Activated CD4-positive, alpha-beta T cell treated with anti-CD3 and anti-CD28 coated beads for 24 hours (primary cell): ENCODE measurements at places on chromosomes 1 and 21.

DNA sequence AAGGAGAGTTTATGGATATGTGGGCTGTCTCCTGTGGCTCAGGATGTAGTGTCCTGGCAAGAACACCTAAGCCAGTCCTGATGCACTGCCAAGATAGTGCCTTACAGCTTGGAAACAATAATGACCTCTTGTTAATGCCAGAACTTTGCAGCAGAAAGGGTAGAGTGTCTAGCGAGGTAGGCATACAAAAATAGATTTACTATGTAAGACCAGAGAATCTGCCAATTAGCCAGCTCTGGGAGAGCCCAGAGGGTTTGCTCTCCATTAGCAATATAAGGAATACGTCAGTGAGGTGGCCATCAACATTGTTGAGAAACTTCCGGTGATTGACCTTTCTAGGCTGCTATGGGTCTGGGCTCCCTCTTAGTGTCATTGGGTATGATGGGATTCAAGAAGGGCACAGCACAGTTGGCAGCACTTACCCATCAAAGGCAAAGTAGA is 178.5 kb upstream of the GALNT2 start:
- no peak for DNase-seq

GRCh38 chr1:201184307-201185122 is 6.1 kb upstream of the IGFN1 start:
- no peak for DNase-seq

- DNase-seq = no peak
These were observed 169.4 kb downstream of the ACTL8 start for GRCh38 chr1:17924578-17924977.

DNA sequence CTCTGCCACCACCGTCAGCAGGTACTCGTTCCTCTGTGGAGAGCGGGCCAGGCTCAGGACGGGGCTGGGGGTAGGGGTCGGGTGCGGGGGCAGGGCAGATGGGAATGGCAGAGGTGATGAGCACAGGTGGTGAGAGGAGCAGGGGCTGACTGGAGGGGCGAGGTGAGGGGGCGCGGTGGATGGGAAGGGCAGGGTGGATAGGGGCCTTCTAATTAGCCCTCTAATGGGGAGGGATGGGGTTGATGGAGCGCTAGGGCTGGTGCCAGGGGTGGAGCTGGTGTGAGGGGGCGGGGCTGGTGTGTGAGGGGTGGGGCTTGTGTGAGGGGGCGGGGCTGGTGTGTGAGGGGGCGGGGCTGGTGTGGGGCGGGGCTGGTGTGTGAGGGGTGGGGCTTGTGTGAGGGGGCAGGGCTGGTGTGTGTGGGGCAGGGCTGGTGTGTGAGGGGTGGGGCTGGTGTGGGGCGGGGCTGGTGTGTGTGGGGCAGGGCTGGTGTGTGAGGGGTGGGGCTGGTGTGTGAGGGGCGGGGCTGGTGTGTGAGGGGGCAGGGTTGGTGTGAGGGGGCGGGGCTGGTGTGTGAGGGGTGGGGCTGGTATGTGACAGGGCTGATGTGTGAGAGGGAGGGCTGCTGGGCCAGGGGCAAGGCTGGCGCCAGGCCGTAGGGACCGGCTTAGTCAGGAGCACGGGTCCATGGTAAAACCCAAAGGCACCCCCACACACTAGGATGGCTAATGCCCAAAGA is 5.9 kb downstream of the KRTAP10-1 start:
- no peak for DNase-seq

- no peak for DNase-seq
These were observed 169.8 kb downstream of the PRDM16 start for GRCh38 chr1:3238703-3239278.

GRCh38 chr1:192581131-192581927 is 5.8 kb downstream of the RGS1 start:
- no peak for DNase-seq

DNA sequence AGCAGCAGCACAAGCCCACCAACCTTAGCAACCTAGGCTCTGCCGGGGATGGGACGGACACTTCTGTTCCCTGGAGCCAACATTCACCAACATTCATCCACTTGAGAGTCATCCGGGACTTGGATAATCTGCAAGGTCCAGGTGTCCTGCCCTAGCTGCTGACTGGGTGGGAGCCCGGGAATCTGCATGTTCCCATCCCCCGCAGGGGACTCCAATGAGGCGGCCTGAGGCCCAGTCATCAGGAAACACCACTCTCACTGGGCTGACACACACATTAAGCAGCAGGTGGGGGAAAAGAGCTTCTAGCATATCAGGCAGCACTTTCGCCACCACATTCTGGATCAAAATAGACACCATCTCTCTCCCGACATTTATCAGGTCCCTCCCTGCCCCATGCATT is 38.4 kb upstream of the CCSAP start:
- no peak for DNase-seq

DNA sequence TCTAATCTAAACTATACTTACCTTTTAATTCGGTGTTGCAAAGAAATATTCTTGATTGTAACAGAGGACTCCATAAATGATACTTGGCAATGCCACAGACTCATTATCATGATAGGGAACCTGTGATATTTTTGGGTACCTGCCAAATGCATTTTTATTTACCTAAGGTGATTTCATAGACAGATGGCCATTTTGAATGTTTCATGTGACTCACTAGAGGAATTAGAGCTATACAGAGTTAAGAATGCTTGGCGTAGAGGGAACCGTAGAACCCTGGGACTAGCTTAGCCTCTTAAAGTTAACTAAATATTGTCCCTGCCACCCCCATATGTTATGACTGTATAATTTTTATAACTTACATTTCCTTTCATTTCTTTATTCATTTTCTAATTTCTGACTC is 136.1 kb downstream of the DISP1 start:
- no peak for DNase-seq

DNA sequence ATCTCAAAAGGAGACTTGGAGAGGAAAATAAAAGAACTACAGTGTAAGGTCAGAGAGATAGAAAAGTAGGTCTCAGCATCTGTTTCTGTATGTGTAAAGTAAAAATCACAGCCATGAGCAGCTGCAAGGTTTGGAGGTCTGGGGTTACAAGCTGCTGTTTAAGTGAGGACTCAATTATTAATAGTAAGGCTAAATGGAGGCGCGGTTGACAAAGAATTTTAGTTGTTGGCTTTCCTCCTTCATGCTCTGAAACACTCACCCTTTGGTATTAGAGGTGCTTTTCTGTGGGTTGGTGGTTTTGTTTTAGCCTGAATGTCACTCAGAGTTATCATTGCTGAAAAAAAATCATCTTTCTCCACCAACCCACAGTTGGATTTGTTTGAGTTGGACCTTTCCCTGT is 59.8 kb upstream of the HAO2 start:
- DNase-seq = no peak
